Body of pancreas (tissue), 4 donors: ENCODE measurements at places on chromosomes 6 and 20. TPM values are rescaled to one million over a fixed set of nuclear protein-coding genes. Genes with fewer than 3 reads are reported as not detected.

Gene ZNF337
- 13.7 TPM for total RNA-seq

Gene MTFR2
- not detected for total RNA-seq

Gene RBBP8NL
- 2.3 TPM for total RNA-seq

Gene TULP1
- not detected for total RNA-seq

DNA sequence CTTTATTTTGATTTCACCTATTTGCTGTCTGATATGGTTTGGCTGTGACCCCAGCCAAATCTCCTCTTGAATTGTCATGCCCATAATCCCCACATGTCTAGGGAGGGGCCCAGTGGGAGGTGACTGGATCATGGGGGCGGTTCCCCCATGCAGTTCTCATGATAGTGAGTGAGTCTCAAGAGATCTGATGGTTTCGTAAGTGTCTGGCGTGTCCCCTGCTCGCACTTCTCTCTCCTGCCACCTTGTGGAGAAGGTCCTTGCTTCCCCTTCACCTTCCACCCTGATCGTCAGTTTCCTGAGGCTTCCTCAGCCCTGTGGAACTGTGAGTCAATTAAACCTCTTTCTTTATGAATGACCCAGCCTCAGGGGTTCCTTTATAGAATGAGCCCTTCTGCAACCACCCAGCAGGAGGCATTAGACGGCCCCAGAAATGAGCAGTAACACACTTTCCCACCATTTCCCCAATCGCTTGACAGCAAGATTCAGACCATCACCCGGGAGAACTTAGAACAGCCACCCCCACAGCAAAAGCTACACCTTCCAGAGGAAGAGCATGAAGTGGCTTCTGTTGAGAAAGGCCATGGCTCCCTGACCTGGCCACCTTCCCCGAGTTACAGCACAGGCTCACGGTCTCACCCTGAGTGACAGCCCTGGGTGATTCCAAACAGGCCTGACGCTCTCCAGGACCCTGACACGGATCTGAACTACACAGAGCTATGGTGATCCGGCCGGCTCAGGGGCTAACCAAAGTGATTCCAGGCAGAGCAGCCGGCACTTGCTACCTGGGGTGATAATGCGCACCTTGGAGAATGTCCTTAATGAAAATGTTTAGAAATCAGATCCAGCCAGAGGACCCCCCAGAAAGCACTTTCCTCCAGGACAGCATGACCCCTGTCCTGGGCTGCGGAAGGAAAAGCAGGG is 131.2 kb upstream of the CDH4 start:
- no peak overlapping the region for H3K4me3 ChIP-seq
- DNase-seq, result peak; percentile 57
- no peak overlapping the region for H3K27ac ChIP-seq
- H3K36me3 ChIP-seq, result no peaks in the 10 kb centered on the region
- no peaks in the 10 kb centered on the region for H3K4me1 ChIP-seq

Gene TSPYL1
- total RNA-seq, result 44.1 TPM

DNA sequence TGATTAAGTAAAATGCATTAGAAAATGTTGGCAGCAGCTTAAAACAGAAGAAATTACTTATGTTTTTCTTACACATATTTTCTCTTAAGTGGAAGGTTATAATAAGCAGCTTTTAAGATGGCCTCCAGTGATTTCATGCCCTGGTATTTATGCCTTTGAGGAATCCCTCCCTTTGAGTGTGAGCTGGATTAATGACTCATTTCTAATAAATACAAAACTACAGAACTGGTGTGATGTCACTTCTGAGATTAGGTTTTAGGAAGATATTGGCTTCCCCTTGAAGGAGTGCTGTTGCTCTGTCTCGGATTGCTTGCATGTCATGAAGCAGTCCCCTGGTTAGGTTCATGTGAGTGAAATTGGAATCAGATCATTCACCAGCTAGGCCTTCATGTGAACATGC is 143.2 kb upstream of the EPHA7 start:
- H3K27me3 ChIP-seq, result no peaks in the 10 kb centered on the region
- H3K27ac ChIP-seq, result no peak overlapping the region

DNA sequence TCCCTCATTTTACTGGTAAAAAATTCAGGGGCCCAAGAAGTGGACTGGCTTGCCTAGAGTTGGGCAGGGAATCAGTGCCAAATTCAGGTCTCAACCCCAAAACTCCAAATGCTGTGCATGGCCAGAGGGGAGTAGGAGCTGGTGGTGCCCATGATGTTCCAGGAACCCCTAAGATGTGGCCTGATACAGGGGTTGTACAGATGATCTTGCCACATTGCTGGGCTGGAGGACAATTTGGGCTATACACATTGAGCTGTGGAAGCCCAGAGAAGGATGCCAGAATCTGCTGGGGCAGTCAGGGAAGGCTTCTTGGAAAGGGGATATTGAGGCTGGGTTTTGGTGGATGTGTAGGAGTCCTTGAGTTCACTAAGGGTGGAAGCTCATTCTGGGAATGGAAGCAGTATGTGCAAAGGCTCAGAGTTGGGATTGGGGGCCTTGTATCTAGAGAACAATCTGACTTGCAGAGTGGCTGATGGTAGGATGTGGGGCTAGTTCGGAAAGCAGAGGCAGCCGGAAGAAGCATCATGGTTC is 38.0 kb upstream of the APCDD1L start:
- no peaks in the 10 kb centered on the region for H3K27me3 ChIP-seq
- no peak overlapping the region for H3K27ac ChIP-seq
- no peak for DNase-seq

DNA sequence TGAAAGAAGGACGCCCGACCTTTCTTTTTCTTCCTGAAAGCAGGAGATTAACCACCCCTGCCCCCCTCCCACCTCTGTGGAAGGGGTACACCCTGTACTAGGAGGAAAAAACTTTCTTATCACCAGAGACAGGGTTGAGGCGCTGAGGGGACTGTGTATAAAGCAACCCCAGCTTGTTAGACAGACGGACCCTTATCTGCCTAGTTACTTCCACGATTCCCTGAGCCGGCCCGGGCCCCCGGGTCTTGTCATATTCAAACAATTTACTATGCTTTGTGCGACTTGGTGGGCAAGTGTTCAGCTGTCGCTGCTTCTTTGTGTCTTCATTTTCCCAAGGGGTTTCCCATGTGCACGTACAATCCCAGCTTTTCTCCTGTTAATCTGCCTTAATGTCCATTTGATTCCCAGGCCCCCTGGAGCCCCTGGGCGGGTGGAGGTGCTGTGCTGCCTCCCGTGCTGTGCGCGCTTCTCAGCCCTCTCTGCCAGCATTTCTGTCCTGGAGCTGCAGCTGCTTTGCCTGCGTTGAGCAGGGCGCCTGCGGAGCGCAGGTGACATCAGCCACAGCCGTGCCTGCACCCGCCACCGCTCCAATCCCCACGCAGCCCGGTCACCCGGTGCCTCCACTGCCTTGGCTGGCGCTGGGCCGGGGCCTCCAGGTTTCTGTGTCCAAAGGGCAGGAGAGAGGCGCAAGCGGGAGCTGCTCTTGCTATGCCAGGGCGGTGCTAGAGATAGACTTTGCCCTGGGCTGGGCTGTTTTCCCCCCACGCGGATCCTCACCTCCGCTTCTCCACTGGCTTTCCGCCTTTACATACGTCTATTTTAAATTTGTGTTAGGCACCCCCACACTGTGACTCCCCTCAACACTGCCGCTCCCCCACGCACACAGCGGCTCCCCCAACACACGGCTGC is 96.2 kb downstream of the TTLL2 start:
- H3K27me3 ChIP-seq, result no peaks in the 10 kb centered on the region
- H3K36me3 ChIP-seq, result no peaks in the 10 kb centered on the region
- no peak overlapping the region for H3K27ac ChIP-seq
- peaks cover 13% of the 10 kb centered on the region for H3K4me1 ChIP-seq
- no peak overlapping the region for H3K4me3 ChIP-seq
- no peak for DNase-seq

DNA sequence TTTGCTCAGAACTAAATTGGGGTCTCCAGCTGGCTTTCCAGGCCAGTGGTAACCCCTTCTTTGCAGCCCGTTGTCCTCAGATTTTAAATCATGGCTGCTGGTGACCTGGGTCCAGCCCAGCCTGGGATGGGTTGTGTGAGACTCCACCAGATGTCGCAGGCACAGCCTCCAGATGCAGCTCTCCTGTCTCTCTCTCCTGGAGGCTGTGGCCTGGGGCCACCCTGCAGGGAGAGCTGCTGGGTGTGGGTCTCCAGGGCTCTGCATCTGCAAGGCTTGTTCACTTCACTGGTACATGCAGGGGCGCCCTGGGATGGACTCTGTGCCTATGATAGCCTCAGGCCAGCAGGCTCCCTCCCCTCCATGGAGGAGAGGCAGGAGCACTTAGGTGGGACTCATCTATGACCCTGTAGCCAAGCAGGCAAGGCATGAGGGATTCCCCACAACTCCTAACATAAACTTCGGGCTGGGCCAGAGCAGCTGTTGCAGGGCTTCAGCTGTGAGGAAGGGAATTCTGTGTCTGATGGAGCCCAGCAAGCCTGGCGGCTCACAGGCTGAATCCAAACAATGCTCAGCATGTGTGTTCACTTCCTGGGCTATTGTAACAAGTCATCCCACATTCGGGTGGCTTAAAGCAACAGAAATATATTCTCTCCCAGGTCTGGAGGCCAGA is 94.7 kb upstream of the NXT1 start:
- no peak overlapping the region for H3K4me3 ChIP-seq
- H3K27me3 ChIP-seq, result no peaks in the 10 kb centered on the region
- peaks cover 21% of the 10 kb centered on the region for H3K4me1 ChIP-seq
- no peak for DNase-seq
- no peak overlapping the region for H3K27ac ChIP-seq
